ENCODE measurements at places on chromosomes 11 and 22.

- DNase-seq = no peak
Measured at GRCh38 chr11:65205602-65205967, 23.9 kb downstream of the CAPN1 start.

- peak; percentile 36 for DNase-seq
Measured at GRCh38 chr22:31561238-31561887, 65.0 kb downstream of the SFI1 start.

- DNase-seq = no peak
Measured at GRCh38 chr11:60274416-60274815, 6.0 kb upstream of the MS4A4A start.

DNA sequence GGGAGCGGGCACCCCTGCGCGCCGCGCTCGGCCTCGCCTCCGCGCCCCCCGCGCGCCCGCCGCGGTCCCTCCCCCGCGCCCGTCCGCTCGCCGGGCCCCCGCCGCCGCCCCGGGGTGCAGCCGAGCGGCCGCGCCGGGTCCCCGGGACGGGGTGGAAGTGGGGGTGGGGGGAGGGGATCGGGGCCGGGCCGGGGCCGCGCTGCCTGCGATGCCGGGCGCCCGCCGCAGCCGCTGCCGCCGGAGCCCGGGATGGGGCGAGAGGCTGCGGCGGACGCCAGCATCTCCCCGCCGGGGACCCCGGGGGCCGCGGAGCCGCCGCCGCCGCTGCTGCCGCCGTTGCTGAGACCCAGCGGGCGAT is 365 bp downstream of the MGAT3 start:
- DNase-seq = no peak

DNA sequence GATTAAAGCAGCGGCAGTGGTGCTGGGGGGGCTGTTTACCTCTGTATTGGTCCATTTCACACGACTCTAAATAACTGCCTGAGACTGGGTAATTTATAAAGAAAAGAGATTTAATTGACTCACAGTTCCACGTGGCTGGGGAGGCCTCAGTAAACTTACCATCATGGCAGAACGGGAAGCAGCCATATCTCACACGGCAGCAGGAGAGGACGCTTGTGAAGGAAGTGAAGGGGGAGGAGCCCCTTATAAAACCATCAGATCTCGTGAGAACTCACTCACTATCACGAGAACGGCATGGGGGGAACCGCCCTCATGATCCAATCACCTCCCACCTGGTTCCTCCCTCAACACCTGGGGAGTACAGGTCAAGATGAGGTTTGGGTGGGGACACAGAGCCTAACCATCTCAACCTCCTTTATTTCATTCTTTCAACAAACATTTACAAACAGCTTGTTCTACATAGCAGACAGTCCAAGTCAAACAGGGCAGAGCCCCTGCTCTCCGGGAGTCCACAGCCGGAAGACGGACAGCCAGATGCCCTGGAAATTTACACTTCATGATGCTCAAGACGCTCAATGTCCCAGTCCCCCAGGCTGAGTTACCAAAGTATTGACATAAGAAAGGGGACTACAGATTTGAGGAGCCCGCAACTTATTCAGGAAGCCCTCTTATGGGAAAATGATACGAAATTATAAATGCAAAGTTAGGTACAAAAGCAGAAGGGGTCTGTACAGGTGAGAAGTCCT is 26.3 kb upstream of the HMGXB4 start:
- no peak for DNase-seq

DNA sequence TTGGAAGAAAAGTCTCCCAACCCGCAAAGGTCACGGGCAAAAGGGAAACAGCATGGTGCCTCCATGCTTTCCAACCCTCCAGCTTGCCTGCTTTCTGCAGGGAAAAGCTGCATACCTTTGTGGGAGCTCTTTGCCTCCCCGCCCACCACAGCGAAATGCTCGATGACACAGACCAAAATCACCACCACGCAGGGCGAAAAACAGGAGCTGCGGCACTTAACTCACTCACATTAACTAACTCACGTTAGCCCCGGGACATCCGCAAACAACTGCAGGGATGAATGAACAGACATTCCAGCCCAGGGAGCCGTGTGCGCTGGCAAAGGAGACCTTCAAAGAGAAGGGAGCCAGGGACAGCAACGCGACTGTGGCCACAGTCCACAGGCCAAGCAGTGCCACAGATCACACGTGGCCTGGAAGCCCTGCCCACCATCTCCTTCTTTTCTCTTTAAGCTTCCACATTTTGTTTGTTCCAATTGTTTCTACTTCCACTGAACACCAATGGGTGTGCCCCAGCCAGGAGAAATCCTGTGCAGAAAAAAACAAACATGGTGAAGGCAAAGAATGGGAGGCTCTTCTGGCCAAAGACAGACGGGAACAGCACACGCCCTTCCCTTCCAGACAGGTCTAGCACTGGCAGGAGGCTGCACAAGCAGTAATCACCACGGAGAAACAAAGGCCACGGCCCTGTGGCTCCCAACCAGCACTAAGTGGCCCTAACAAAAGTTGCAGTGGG is 39.3 kb downstream of the DUSP8 start:
- DNase-seq = no peak

- no peak for DNase-seq
Measured at GRCh38 chr11:33718440-33718839, 17.8 kb downstream of the CD59 start.

DNA sequence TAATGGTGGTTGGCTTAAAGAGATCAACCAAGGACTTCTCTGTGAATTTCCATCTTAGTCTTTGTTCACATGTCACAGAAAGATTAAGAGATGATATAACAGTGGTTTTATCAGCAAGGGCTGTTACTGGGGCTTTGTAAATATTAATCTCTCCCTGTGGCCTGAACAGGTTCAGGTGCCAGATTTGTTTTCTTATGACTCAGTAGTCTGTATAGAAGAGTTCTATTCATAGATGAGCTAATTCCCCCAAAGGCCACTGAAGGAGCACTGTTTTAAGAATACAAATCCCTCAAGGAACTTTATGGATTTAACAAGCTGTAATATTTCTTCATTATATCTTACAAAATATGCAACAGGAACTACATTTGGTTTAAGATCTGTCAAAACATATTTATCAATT is 50.4 kb downstream of the TCP11L1 start:
- DNase-seq = no peak

DNA sequence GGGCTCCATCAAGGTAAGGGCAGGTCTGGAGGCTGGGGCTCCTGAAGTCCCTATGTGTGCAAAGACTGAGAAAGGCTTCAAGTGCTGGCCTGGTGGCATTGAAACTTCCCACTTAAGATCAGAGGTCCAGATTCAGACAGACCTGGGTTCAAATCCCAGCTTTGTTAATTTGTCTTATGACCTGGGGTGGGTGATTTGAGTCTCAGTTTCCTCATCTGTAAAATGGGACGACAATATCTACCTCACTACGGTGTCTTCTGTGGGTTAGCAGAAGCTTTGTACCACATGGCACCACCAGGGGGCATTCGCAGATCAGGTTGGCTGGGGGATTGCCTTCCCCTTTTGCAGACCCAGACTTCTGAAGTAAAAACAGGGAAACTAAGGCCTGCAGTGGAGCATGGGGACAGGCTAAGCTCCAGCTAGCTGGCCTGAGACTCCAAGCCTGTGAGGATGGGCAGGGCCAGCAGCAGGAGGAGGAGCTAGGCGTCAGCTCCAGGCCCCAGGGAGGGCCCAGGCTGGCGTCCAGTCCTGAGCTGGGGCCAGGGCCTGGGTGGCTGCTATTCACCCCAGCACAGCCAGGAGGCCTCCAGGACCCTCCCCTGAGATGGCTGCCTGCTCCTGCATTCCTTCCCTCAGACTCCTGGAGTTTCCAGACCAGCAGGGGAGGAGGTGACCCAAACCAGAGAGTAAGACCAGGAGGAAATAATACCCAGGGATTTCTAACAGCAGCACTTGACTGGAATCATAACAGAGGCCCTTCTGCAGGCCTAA is 1.5 kb downstream of the CASTOR1 start:
- DNase-seq = peak; percentile 90
